SW 1271 (cell line): ENCODE measurements at places on chromosomes 7 and 10.

- DNase-seq = no peak
Measured at GRCh38 chr10:81843042-81843441, 32.0 kb upstream of the NRG3 start.

DNA sequence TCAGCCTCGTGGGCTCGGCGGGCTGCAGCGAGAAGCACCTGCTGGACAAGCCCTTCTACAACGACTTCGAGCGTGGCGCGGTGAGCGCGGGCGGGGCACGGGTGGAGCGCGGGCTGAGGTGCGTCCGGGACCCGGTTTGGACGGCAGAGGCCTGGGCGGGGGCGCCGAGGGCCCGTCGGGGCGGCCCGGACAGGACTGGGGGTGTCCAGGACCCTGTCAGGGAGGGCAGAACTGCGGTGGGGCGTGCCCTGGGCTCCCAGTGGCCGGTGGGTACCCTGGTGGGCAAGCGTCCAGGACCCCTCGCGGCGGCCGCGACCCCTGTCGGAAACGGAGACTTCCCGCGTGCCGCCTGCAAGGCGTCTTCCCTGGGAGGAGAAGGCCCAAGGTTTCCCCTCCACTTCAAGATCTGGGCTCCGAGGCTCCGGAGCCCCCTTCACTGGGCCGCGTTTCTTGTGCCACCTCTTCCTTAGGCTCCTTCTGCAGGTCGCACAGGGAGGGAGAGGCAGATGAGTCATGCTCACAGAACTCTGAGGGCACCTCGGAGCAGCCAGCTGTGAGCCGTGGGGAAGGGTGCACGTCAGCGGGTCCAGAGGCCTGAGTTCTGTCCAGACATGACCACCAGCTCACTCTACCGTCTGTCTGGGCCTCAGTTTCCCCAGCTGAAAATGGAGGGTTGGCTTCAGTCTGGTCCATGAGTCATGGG, 485 bp downstream of the ALOX5 start:
- no peak for DNase-seq

- no peak for DNase-seq
Measured at GRCh38 chr7:1928645-1929348, 258.7 kb downstream of the ELFN1 start.

GRCh38 chr7:143974459-143974858, 19.8 kb downstream of the OR2F1 start:
- DNase-seq = no peak

DNA sequence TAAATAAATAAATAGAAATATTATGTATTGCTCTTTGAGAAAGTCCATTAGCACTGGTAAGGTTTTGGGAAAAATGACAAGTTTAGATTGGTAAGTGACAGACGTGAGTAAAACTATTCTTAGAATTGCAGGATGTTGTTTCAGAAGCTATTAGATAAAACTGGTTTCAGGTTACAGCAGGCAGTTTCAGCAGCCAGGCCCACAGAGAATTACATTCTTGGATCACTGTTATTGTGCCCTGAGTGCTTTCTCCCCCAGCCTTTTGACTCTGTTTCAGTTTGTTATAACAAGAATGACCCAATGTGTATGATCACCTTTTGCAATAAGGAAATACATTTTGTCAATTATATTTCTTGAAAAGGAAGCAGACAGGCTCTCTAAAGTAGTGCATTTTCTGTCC, 86.5 kb downstream of the DKK1 start:
- DNase-seq = no peak

- DNase-seq = no peak
Measured at GRCh38 chr10:121926157-121926556, 1.7 kb downstream of the ATE1 start.

DNA sequence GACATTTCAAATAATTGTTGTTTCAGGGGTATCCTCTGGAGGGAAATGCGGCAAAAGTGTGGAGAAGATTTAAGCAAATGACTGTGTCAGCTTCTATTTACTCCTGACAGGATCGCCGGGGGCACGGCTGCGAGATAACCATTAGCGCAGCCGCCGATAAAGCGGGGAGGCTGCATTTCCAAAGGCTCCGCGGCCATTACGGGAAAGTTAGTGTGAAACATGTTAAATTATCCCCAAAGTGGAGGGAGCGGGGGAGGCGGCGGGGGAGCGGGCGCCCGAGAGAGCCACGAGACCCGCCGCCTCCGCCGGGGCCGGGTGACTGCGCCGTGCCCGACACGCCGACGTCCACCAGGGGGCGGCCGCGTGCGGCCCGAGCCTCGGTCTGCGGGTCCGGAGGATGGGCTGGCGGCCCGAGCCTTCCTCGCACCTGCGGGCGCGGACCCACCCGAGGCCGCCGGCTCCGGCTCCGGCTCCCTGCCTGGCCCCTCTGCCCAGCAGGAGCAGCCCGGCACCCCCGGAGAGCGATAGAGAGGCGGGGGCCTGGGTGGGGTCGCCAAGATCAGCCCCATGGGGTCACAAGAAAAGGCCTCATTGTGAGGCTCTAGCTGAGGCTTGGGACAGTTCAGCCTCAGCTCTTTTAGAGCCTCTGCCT, 74.4 kb upstream of the PAX2 start:
- DNase-seq = no peak

DNA sequence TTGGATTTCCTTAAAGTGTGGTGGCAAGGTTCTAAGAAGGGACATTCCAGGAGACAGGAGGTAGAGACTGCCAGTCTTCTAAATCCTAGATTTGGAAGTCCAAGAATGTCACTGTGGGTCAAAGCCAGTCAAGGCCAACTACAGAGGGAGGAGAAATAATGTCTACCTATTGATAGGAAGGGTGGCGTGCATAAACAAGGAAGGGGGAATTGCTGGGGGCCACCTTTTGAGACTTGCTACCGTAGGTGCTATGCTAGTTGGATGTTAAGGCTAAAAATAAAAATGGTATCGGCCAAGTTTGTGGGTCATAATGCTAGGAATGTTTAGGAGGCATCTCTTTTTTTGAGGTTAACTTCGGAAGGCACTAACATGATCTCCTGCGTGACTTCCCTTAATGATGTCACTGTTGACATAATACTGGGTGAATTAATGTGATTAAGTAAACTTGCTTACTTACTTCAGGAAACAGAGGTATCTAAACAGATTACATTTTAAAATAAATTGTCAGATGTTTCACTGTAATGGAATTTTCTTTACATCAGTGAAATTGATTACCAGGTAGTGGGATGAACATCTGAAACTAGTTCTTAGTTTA, 4.8 kb downstream of the BTRC start:
- DNase-seq = no peak

DNA sequence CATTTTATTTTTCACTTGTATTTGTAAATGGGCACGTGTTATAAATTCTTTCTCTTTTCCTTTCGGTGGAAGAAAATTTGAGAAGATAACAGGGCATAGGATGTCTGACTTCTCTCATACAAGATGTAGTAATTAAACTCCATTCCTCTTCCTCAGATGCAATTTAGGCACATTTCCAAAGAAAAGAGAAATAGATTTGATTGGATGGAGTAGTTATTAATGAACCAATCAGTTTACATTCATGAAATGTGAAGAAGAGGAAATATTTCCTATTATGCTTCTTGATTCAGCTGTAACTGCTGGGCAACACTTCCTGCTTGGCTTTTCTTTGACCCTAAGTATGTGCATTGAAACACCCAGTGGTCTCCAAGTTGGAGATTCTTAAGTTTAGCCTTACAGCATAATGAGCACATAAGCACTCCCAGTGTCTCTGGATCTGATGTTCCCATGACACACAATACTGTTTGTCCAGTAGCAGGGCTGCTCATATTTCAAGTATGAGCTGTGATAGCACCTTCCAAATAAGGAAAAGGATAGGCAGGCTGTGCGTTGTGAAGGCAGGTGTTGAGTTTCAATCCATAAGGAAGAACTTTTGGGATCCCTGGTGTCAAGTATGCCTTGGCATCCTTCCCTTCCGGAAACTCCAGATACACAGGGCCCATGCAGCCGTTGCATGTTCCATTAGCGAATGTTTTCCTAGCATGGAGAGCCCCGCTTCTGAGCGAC, 33.4 kb upstream of the COBL start:
- no peak for DNase-seq

- no peak for DNase-seq
Measured at GRCh38 chr7:111324228-111324627, 233.3 kb downstream of the LRRN3 start.

DNA sequence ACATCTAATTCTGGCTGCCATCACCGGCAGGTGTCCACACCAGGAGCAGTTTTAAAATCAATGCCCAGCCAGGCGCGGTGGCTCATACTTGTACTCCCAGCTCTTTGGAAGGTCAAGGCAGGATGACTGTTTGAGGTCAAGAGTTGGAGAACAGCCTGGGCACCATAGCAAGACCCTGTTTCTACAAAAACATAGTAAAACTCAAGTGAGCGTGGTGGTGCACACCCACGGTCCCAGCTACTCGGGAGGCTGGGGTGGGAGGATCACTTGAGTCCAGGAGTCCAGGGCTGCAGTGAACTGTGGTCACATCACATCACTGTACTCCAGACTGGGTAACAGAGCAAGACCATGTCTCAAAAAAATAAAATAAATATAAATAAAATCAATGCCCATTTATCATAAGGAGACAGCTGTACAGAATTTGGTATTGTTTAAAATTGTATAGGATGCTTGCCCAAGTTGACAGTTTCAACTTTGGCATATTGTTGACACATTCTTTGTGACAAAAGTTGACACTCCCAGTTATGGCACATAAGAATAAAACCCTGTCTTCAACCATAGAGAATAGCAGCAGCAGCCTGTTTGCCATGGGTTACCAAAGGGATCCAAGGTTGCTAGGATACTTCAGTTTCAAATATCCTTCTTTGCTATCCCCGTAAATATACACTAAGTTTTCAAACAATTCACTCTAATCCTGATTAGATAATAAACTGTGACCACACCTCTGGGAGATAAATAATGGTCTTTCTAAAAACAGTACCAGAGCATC, 193.0 kb downstream of the FAM107B start:
- no peak for DNase-seq

- DNase-seq = no peak
Measured at GRCh38 chr7:156318926-156319325, 321.6 kb upstream of the RNF32 start.

- DNase-seq = no peak
Measured at GRCh38 chr7:24366876-24367275, 82.9 kb downstream of the NPY start.

DNA sequence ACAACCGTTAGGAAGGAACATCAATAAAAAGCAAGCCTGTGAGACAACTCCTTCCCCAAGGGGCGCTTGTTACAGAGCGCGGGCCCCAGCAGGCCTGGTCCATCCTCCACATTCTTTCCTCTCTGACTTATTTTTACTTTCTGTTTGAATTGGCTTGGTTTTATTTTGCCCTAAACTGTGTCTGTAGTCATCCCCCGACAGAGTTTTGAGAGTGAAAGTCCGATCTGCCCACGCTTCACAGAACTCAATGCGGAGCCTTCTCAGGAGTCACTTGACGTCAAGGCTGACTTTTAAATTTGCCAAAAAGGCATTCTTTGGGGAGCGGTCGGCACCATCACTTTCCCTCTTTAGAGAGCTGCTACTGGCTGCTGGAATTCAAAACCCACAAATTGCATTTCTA, 150.1 kb upstream of the KLF6 start:
- DNase-seq = no peak

DNA sequence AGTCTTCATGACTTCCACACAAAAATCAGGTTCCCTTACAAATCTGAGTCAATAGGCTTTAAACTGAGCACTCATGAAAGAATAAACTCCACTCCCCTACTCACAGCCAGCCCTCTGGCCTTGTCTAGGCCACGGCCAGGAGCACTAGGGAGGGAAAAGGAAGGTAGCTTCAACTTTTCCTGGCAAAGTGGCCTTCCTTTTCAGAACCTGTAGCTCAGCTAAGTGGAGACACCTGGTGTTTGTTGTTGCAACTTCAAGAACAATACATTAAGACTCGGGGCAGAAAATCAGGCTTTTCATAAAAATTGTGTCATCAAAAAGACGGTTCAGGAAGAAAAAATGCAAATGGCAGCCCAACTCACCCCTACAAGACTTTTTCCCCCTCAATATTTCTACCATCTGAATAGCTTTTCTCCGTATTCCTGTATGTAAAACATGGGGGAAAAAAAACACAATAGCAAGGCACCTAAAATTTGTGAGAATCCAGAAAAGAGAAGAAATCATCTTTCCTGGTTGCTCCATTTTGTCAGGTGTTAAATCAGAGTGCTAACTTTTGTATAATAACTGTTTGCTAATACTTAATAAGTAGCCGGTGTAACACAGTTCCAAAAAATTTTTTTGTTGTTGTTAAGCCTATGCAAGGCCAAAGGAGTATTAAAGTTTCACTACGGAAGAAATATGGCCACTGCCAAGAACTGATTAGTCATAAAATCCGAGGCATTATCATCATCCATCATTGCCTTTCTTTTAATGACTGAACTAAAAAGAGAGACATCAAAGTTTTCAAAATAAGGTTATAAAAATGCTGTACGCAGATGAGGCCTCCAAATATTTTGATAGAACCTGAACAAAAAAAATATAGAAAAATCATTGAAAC, 66.2 kb upstream of the ARID5B start:
- DNase-seq = peak; percentile 4

DNA sequence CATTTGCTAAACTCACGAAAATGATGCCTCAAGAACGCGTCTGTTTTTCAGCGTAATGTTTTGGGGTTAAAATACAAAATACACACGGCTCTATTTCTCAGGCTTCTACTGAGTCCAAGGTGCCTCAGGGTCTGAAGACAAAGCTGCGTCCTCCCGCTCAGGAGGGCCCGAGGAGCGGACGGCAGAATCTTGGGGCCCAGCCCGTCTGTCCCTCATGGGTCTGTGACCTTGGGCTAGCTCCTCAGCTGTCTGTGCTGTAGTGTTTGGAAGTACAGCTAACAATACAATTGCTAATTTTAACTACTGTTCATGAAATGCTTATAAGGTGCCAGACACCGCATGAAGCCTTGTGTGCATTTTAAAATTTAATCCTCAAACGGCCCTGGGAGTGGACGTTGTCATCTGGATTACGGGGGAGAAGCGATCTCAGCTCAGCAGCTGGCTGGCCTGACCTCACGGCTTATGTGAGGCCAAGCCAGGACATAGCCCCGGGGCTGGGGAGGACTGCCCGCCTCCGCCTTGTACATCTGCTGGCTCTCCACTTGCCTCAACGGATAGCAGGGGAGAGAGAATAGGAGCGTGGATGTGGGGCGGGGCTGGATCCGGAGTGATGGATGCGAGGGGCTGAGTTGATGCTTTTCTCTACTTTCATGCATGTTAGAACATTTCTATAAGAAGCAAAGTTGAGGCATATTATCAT, 357.4 kb downstream of the GLRX3 start:
- DNase-seq = no peak

- DNase-seq = no peak
Measured at GRCh38 chr10:3844491-3845025, 59.5 kb upstream of the KLF6 start.

- no peak for DNase-seq
Measured at GRCh38 chr7:40733578-40733977, 598.8 kb downstream of the SUGCT start.

GRCh38 chr7:157926107-157926506, 589.3 kb downstream of the DNAJB6 start:
- no peak for DNase-seq
